ENCODE measurements at places on chromosomes 6 and 20.

GRCh38 chr6:106572436-106572835 lies 56.9 kb downstream of the RTN4IP1 start:
- DNase-seq, result no peak

GRCh38 chr6:164195942-164196281 lies 781.4 kb downstream of the QKI start:
- no peak for DNase-seq

- DNase-seq, result no peak
These were observed 10.1 kb upstream of the AKAP12 start for GRCh38 chr6:151229401-151230276.

- DNase-seq, result no peak
These were observed 77.5 kb downstream of the PSMG4 start for GRCh38 chr6:3336066-3336786.

GRCh38 chr6:69980624-69981023 lies 114.3 kb downstream of the COL19A1 start:
- DNase-seq, result no peak
